Germinal center (tissue), 1 donor: ENCODE measurements at places on chromosomes 5 and 9.
A peak's percentile ranks its signal among the peaks of the same experiment; 100 is the strongest.

GRCh38 chr5:139468421-139468931 lies 2.3 kb upstream of the SMIM33 start:
- no peak for DNase-seq

DNA sequence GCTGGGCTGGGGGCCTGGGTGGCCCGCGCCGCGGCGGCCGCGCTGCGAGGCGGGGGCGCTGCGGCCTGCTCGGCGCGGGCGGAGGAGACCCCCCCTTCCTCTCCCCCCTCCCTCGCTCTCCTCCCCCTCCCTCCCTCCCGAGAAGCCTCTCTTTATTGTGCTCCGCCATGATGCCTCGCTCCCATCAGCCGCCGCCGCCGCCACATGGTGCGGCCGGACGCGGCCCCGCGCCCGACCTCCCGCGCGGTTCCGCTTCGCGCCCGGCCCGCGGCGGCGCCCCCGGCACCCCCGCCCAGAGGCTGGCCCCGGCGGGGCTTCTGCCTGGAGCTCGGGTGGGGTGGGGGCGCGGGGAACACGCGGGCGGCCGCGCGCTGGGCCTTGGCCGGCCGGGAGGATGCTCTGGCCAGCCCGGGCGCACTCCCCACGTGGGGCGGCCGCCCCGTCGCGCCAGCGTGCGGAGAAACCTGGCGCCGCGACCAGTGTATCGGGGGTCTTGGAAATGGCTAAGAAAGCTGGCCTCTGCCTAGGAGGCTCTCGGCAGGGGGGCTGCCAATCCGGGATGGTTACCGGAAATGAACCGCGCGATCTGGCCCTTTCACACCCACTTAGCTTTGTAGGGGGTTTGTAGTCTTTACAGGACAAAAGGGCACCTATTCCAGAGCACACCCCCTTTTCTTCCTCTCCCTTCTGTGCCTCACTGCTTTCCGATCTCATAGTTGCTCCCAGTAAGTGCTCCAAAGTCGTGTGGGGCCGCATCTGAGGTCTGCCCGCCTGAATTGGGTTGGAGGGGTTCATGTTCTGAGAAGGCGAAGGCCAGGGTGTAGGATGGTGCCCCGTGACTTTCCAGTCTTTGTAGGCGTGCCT lies 1.0 kb downstream of the SET start:
- DNase-seq: peak; percentile 77

- DNase-seq: no peak
Observed at GRCh38 chr5:134945041-134945440, 22.7 kb upstream of the CATSPER3 start.

DNA sequence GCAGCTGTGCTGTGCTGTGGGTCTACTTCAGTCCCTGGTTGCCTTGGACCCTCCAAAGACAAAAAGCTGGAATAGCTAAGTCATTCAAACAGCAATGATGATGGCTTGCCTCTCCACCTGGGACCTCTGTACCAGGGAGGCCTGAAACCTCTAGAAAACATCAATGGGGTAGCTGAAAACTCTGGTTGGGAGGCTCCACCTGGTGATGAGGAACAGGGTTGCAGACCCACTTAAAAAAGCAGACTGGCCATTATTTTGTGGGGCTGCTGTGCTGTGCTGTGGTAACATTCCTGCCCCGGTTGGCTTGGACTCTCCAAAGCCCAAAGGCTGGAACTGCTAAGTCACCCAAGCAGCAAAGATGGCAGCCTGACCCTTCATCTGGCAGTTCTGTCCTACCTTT lies 839.3 kb upstream of the ARRDC3 start:
- no peak for DNase-seq

GRCh38 chr5:6755941-6756340 lies 42.7 kb downstream of the TENT4A start:
- DNase-seq: no peak

DNA sequence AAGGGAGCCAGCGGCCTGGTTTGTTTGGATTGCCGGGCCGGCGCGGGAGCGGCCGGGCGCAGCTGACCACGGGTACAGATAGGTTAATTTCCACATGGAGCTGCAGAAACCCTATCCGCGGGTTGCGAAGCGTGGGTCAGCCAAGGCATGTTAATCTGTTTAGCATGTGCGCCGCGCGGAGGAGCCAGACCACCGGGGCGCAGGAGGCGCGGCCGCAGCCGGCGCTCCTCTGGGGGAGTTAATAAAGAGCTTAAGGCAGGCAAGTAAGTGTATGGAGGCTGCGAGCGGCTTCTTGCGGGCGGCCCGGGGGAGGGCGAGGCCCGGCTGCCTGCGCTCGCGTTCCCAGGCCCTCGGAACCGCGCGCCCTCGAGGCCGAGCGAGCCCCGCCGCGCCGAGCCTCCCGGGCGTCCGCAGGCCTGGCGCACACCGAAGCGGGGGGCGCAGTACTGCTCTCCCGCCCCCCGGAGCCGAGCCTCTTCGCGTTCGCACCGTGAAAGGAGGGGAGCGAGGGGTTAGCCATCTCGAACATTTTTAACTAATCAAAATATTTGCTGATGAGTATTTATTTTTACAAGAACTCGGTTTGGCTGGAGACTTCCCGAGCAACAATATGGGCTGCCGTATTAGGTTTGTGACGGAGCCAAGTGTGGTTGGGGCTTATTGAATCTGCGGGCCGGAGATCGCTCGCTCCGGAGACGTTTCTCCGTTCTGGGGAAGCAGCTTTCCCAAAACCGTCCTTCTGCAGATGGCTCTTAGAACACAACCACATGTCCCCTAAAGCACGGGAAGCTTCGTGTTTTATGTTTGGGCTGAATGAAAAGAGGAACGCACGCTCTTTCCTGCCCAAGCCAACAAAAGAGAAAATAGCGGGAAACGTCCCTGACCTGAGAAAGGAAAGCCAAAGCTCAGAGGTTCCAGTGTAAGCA lies 28.8 kb downstream of the FOXD1 start:
- no peak for DNase-seq

DNA sequence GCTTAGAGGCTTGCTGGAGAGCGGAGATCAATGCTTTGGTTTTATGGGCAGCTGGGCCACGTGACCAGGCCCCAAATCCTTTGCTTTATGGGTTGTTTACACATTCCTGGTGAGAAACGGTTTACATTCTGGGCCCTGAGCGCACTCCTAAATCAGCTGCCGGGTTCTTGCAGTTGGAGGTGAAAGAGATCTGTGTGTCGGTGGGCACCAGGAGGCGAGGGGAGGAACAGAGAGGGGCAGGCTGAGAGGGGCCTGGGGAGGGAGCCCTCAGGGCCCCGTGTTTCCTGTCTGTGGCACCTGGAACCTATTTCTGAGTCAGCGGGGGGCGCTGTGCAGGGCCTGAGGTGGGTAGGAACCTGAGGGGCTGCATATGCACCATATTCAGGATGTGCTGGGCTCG lies 63.5 kb upstream of the HAND1 start:
- DNase-seq: no peak

DNA sequence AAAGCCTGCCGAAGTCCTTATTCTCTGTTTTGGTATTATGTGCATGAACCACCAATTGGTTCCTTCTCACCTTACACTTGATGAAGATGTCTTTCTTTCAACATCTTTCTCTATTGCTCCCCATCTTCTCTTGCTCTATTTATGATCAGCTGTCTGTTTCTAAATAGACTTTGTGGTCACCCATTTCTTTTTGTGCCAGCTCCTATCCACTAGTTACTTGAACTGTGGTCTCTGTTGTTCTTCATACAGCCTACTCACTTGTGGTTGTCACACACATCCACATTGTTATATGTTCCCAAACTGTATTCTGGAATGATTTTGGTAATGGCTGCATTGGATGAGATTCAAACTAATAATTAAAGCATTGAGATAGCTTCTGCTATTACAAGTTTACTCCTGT lies 11.4 kb downstream of the VCAN start:
- no peak for DNase-seq

GRCh38 chr9:99431103-99431502 lies 209.0 kb downstream of the SEC61B start:
- DNase-seq: no peak

GRCh38 chr5:107669096-107670031 lies 1.4 kb downstream of the EFNA5 start:
- no peak for DNase-seq

DNA sequence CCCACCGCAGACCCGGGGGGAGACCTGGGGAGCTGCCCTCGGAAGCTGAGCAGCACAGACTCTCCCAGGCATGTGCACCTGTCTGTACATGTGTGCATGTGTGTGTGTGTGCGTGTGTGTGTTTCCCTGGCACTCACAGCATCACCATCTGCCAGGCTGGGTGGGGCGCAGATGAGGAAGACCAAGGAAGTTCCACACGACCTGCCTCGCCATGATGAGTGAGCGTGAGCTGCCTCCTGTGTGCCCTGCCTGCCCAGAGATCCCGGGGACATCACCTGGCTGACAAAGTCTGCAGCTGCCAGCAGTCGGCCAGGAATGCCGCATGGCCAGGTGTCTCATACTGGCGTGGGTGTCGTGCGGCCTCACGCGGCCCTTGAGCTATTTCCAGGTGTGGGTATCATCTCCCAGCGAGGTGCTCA lies 4.0 kb upstream of the GPSM1 start:
- no peak for DNase-seq

GRCh38 chr9:21904371-21904770 lies 89.8 kb downstream of the CDKN2A start:
- no peak for DNase-seq

GRCh38 chr5:31530541-31531265 lies 1.2 kb downstream of the DROSHA start:
- no peak for DNase-seq

GRCh38 chr5:139205586-139205985 lies 7.4 kb upstream of the SIL1 start:
- DNase-seq: no peak

GRCh38 chr5:114332925-114333324 lies 28.9 kb upstream of the KCNN2 start:
- no peak for DNase-seq

DNA sequence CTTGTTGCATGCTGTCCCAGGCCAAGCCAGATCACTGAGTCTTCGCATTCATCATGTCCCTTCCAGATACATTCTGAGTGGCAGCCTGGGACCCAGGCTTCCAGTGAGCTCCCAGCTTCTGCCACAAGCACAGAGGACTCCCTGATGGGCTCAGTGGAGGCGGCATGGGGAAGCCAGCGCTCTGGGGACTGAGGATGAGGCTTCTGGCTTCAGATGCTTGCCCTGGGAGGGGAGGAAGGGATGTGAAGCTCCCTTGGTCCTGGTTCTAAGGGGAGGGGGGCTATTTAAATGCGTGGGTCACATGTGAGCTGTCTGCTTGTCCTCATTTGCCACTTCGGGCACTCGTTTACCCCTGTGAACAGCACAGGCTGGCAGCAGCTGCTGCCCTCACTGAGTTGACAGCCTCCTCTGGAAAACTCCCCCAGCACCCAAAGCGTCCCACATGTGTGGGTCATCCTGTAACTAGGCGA lies 174.0 kb downstream of the NR3C1 start:
- DNase-seq: peak; percentile 45

DNA sequence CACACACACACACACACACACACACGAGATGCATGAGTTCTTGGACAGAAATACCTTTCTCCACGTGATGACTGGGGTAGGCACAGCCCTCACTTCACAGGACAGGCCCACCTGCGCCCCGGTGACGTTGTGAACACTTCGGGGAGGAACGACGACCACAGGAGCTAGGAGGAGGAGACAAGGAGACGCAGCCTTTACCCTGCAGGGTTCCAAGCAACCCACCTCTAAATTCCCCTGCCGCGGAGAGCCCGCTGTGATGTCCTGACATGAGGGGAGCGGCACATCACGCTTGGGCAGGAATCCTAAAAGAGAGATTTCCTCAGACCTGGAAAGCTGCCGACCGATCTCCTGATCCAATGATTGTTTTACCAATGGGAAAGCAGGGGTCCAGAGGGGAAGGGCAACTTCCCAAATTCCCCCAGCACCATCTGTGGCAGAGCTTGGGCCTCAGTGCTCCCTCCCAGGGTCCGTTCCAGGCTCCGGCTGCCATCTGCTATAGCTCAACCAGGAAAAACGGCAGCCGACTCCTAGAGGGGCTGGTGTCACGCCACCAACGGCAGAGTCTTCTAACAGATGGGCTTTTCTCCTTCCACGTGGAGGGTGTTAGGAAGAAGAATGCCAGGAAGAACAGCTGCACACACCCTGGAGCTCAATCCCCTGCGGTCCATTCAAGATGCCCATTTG lies 10.1 kb downstream of the IGFBPL1 start:
- no peak for DNase-seq

DNA sequence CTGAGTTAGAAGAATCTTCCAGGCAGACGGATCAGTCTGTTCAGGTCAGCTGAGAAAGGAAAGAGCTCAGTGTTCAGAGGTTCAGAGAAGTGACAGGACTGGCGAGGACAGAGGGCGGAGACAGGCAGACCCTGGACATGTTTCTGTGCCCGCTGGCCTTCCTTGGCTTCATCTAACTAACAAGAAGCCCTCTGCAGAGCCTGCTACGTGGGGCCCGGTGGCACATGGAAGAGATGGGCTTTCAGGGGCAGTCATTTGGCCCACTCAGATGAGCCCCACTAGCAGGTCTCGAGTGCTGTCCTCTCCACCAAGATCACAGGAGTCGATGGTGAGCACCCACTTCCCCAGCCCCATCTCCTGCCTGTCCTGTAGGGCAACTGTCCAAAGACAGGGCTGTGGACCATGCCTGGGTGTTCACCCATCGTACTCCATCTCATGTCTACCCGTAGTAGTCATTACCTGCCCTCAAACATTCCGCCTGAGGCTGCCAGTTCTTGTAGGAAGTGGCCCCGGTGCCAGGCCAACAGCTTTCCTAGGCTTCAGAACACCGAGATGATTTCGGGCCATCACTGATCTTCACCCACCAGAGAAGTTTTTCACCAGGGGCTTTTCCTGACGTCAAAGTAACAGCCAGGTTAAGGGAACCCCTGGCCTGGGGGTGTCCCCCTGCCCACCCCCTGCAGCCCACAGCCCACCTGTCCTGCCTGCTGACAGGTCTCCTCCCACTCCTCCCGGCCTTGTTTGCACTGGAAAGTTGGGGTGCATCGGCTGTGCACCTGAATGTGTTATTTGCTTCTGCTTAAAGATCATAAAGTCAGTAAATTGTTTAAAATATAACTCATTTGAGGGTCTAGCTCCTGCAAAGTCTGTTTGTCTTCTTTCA lies 14.0 kb downstream of the IRX2 start:
- no peak for DNase-seq

DNA sequence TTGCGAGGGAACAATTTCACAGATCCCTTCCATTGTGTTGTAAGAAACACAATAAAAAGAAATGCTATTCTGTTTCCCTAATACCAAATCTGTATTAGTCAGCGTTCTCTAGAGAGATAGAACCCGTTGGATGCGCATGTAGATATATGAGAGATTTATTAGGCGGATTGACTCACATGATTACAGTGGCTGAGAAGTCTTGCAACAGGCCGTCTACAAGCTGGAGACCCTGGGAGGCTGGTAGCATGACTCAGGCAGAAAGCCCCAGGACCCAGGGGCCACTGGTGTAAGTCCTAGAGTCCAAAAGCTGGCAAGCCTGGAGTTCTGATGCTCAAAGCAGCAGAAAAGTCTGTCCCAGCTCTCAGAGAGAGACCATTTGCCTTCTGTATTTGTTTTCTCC lies 18.4 kb upstream of the IL17B start:
- DNase-seq: no peak
